ENCODE measurements at places on chromosomes 7 and 10.

GRCh38 chr10:70668454-70668970 is 3.8 kb upstream of the ADAMTS14 start:
- DNase-seq = no peak

GRCh38 chr7:135536150-135536549 is 21.6 kb upstream of the NUP205 start:
- no peak for DNase-seq

GRCh38 chr7:33836797-33837355 is 68.5 kb upstream of the BMPER start:
- no peak for DNase-seq

DNA sequence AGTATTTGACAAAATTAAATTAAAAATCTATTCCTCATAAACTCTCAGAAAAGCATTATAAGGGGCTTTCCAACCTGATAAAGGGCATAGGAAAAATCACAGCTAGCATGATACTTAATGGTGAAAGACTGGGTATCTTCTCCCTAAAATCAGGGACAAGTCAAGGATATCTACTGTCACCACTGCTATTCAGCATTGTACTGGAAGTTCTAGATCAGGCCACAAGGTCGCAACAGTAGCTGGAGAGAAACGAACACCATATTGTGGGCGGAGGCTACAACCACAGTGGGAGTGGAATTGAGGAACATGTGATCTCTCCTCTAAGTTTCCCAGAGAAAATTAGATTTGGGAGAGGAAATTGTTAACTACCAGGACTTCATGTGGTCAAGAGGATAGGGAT is 70.0 kb upstream of the NAMPT start:
- DNase-seq = no peak

DNA sequence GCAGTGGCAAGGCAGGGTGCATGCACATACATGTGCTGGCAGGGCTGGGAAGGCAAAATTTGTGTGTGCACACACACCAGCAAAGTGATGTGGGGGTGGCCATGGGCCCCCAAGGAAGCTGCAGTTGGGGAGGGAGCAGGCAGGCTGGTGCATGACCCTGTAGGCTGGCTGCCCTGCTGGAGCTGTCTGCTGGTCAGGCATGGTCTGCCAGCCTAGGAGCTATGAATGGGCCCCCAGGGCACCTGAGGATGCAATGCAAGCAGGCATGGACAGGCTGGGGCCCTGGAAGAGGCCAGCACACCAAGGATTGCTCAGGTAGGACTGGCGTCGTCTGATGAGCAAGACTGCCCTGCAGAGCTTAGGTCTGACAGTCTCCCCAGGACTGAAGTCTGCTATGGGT is 18.2 kb upstream of the PPP1R3A start:
- DNase-seq = no peak
